ENCODE measurements at places on chromosomes 6 and 20. TPM values are rescaled to one million over a fixed set of nuclear protein-coding genes. Genes with fewer than 3 reads are reported as not detected.
A peak's percentile ranks its signal among the peaks of the same experiment; 100 is the strongest.

GRCh38 chr6:154886016-154886415 lies 109.1 kb upstream of the TIAM2 start:
- no peaks in the 10 kb centered on the region for H3K27me3 ChIP-seq
- no peak overlapping the region for H3K4me3 ChIP-seq
- DNase-seq, result no peak
- 0 out of 2 replicates have a peak, but pooled peaks cover 8% of the 10 kb centered on the region for H3K36me3 ChIP-seq
- peaks cover 8% of the 10 kb centered on the region for H3K4me1 ChIP-seq

Gene MUC22
- not detected for total RNA-seq

DNA sequence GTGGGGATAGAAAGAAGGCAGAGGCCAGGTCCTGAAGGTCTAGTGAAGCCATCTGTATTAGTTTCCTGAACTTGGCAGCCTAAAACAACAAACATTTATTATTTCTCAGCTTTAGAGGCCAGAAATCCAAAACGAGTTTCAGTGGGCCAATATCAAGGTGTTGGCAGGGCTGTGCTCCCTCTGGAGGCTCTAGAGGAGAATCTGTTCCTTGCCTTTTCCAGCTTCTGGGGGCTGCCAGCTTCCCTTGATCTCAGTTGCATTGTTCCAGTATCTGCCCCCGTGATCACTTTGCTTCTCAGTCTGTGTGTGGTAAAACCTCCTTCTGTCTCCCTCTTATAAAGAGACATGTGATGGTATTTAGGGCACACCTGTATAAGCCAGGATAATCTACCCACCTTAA lies 82.4 kb downstream of the MAFB start:
- H3K4me3 ChIP-seq, result no peak overlapping the region
- no peaks in the 10 kb centered on the region for H3K36me3 ChIP-seq
- H3K4me1 ChIP-seq, result no peaks in the 10 kb centered on the region
- H3K27me3 ChIP-seq, result no peaks in the 10 kb centered on the region
- H3K27ac ChIP-seq, result no peak overlapping the region
- no peak for DNase-seq

Gene HMGN3
- 151 TPM for total RNA-seq

- H3K27me3 ChIP-seq, result no peaks in the 10 kb centered on the region
- no peaks in the 10 kb centered on the region for H3K36me3 ChIP-seq
- no peak for DNase-seq
- H3K27ac ChIP-seq, result no peak overlapping the region
These were observed 132.3 kb downstream of the TINAG start for GRCh38 chr6:54440549-54440948.

GRCh38 chr20:49811825-49812506 lies 662 bp upstream of the SLC9A8 start:
- no peak for DNase-seq
- peak overlapping the region; percentile 89 for H3K27ac ChIP-seq
- no peaks in the 10 kb centered on the region for H3K27me3 ChIP-seq
- peak overlapping the region; percentile 98 for H3K4me3 ChIP-seq
- peaks cover 16% of the 10 kb centered on the region for H3K4me1 ChIP-seq
